Activated CD4-positive, alpha-beta T cell treated with anti-CD3 and anti-CD28 coated beads, Interleukin-2, Interleukin-4, amounts not matched to agents 100 ng/mL and 50 ng/mL, durations not matched to agents 16 hours and 8 hours (primary cell): ENCODE measurements at places on chromosomes 11 and 22.

DNA sequence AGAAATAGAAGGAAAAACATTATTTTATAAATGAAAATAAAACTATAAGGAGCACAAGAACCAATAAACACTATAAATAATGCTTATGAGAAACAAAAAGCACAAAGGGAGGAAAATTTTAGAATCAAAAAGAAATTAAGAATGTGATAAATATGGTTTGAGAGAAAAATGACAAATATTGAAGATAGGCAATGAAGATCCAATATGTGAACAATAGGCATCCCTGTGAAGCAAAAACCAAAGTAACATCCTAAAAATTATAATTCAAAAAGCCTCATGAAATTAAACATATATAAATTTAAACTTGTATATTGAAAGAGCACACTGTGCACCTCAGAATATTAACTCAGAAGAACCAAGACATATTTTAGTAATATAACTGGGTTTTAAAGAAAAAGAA lies 216.2 kb downstream of the GRIK4 start:
- no peak for DNase-seq

DNA sequence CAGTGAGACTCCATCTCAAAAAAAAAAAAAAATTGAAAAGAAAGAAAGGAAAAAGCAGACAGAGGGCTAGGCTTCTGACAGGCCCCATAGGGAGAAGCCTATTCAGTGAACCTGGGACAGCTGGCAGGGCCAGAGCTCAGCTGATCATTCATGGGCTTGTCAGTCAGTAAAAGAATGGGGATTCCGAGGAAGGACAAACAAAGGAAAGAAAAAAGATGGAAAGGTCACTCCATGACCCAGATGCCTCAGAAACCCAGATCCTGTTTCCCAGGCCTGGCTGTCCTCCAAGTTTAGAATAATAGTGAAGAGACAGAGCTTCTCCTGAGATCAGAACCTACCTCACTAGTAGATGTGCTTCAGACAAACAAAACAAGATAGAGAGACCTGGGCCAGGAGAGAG lies 34.3 kb upstream of the ASPHD2 start:
- DNase-seq = no peak

DNA sequence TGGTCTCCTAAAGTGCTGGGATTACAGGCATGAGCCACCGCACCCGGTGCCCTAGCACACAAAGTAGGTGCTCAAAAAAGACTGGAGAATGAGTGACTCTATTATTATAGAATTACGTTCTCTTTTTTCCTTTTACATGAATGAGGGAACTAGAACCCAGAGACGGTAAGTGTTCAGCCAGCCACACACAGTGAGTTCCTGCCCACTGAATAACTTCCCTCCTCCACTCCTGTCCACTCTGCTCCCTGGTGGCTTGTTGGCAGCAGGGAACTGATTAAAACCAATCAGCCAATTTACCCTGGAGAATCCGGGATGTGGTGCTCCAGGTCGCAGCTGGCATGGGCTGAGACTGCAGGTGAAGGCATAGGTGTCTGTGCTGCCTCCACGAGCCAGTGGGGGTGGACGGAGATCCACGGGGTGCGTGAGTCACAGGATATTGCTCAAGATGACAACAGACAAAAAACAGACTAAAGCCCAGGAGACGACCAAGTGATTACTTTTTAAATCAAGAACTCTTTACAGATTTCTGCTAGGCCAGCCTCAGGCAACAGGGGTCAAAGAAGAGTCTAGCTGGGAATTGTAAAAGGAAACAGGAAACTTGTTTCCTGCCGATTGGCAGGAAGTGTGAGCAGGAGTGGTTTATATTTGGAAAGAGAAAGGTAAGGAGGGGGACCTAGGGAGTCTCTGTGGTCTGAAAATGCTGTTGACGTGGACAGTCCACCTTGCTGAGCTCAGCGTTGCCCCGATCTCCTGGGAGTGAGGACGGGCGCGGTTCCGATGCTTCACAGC lies 95.2 kb upstream of the TP53I11 start:
- DNase-seq = no peak

GRCh38 chr22:38700270-38700788 lies 414 bp downstream of the JOSD1 start:
- no peak for DNase-seq

DNA sequence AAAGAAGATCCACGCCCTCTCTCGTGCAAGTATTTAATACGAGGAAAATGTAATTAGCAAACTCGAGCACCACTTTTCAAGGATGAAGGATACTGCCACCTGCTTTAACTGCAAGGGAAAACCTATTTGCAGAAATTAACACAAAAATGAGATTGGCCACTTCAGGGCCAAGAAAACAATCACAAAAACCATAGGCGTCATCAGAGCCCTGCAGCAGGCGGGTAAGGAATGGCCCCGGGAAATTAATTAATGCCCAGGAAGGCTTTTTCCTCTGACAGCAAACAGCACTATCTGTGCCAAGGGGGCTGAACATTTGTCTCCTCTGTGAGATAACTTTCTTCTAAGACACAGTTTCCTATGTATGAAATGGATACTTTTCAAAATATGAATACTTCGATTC lies 255.7 kb downstream of the CTTN start:
- no peak for DNase-seq

DNA sequence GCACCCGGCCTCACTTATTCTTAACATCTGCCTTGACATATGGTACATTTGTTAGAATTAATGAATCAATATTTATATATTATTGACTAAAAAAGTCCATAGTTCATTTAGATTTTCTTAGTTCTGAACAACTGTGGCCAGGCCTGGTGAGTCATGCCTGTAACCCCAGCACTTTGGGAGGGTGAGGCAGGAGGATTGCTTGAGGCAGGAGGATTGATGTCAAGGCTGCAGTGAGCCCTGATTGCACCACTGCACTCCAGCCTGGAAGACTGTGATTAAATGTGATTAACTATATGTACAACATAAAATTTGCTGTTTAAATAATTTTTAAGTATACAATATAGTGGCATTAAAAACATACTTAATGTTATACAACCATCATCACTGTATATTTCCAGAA lies 5.6 kb downstream of the UVRAG start:
- DNase-seq = no peak

- peak; percentile 25 for DNase-seq
Measured at GRCh38 chr22:24554313-24555164, at the start of gene GUCD1. Gene GUCD1 (minus strand): TSS chr22:24555138. CDS start chr22:24554991, 147 bp downstream.

DNA sequence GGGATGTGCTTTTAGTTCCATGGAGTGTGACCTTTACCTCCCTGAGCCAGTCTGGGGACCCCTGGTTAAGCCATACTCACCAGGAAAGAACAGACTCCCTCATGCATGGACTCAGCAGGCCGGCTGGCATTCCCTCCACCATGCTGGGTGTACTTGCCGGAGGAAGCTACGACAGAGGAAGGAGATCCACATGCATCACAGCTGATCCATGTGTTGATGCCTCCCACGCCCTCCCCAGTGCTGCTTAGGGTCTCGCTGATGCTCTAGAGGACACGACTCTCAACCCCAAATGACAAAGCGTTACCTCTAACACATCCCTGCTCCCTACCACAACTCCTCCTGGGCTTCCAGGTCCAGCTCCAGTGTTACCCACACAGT lies 39.8 kb downstream of the GAB4 start:
- DNase-seq = no peak

GRCh38 chr11:33860926-33861325 lies 30.9 kb downstream of the LMO2 start:
- DNase-seq = no peak

GRCh38 chr11:47213950-47214565 lies 716 bp upstream of the DDB2 start:
- peak; percentile 93 for DNase-seq

DNA sequence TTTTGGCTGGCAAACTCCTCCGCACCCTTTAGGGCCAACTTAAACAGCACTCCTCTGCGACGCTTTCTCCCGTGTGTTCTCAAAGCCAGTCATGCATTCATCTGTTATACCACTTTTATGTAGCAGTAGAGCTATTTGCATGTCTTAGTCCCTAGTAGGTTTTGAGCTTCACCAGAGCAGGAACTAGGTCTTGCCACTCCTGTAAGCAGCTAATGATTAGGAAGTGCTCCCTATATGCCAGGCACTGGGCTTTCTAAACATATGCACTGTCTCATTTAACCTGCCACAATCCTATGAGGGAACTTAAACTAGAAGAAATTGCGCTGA lies 180.8 kb downstream of the DBX1 start:
- no peak for DNase-seq

DNA sequence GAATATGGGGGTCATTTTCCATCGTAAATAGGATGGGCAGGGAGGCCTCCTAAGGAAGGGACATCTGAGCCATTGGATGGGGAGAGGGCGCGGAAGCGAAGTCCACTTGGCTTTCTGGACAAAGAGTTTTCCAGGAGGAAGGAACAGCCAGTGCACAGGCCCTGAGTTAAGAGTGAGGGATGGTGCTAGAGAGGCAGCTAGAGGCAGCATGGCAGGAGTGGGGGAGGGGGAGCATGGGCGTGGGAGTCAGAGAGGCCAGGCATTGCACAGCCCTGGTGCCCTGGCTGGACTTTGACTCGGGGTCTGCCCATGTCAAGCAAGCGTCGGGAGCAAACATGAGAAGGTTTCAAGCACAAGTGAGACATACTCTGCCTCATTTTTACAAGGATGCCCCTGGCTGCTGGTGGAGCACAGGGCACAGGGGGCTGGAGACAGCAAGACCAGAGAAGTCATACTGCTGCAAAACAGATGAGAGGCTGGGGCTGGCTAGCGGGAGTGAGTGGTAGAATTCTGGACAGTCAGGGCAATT lies 9.0 kb downstream of the GNAZ start:
- no peak for DNase-seq

DNA sequence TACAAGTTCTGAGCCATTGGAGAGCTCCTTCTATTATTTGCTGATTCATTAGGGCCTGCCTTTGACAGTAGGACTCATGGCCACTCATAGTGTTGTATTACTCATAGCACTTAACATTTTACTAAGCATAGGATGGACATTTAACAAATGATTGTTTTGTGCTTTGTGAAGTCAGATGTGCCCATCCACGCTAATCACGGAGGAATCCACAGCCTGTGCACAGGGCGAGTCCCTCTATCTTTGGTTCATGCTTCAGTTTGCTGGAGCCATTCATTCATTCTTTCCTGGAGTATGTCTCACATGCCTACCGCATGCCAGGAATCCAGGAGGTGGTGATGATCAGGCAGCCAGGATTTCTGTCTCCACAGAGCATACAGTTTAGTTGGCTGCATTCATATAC lies 254.1 kb downstream of the NTM start:
- DNase-seq = no peak

DNA sequence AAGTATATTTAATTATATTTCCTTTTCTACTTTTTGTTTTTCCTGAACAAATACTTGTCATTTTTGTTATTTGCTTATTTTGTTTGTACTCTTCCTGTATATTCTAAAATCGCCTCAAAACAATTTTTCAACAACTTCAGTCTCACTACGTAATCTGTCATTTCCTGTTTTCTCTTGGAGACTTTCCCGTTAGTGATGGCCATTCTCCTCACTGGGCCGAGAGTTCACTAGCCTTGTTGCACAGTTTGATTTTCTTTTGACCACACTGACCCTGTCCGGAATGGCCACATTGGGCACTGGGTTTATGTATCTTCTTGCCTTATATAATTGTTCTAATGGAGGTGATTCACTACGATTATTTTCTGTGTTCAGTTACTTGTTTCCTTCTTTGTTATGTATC lies 726.1 kb downstream of the FAM181B start:
- no peak for DNase-seq

DNA sequence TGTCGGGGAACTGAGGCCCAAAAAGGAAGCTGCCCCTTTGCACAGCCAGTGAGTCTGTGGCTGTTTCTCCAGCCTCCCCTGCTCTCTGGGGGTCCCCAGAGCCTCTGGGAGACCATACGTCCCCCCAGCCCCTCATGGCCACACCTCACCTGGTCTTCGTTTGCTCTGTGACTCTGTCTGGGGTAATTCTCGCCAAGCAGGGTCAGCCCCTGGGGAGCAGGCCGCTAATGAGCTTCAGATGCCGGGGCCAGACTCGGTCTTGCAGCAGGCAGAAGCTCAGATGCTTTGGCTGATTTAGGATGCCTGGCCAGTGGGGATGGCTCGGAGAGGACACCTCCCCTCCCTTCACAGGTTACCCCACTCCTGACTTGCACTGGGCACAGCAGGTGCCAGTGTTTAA lies 24.1 kb upstream of the WNT11 start:
- no peak for DNase-seq

- no peak for DNase-seq
Measured at GRCh38 chr11:130720232-130721022, 195.9 kb downstream of the SNX19 start.

GRCh38 chr22:30371981-30372380 lies 15.2 kb downstream of the CCDC157 start:
- no peak for DNase-seq

DNA sequence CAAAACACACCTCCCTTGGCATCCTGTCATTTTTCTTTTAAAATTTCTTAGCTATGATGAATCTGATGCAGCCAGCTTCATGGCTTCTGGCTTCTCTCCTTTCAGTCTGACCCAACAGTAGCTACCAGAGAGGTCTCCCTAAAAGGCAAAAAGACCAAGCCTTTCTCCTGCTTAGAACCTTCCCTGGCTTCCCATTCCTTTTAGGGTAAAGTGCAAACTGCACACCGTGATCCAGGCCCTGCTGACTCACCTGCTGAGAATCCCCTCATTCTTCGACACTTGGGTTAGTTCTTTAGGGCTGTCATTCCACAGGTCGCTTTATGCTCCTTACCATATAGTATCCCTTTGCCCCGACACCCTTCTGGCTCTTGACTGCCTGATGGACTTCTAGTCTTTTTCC lies 362.4 kb downstream of the MIAT start:
- no peak for DNase-seq

DNA sequence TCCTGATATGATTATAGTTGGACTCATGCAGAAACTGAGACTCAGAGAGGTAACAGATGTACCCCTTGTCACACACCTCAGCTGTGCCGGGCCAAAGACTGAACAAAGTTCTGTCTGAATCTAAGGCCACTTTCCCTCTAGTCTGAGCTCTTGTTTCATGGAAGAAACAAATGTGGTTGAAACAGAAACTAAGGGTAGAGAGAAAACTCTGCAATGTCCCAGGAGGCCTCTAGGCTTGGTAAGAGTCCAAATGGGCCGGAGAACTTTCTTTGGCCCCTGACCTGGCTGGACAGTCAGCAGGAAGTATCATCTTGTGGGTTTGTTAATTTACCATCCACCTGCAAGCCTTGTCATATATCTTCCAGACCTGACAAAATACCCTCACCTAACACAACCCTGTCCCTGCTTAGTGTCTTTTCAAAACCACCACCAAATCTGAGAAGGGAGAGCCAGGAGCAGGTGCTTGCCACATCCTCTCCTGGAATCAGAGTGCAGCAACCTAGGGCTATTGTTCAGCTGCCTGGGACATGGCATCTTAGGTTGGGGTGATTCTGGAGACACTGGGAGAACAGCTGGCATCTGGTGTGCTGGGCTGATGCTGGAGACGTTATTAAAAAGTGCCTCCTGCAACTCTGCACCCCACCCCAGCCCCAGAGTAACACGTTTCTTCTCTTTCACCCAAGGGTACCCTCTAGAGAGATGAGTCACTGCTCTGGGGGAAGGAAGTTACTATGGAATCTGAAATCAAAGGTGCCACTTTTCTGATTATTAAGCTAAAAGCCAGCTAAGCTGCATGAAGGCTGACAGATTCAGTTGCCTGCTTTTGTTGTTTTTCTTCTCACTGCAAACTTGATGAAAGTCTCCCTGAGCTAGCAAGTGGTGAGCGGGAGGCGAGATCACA lies 126.3 kb upstream of the TIMP3 start:
- DNase-seq = no peak

- DNase-seq = peak; percentile 3
Measured at GRCh38 chr11:106917973-106918372, 100.3 kb downstream of the GUCY1A2 start.

GRCh38 chr22:49613511-49614270 lies 214.0 kb downstream of the BRD1 start:
- DNase-seq = no peak
